Foreskin melanocyte (primary cell): ENCODE measurements at places on chromosomes 7 and 10.

- no peak for DNase-seq
These were observed 18.6 kb upstream of the SMO start for GRCh38 chr7:129169686-129170440.

- DNase-seq: no peak
These were observed 75.9 kb downstream of the HIBADH start for GRCh38 chr7:27586825-27587224.

DNA sequence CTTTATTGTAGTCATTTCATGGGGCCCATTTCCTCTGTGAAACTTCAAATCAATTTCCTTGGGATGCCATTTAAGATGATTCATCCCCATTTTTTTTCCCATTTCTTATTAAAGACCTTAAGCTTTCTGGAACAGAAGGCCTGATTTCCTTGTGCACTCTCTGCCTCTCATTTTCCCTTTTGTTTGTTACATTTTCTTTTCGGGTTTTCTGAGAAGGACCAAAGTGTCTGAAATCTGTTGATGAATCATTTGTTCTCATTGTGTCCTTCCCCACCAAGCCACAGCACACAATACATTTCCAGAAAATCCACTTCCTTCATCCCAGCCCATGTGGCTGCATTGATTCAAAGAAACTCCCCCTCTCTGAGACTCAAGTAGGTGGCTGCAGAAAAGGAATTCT lies 372.4 kb downstream of the SFMBT2 start:
- DNase-seq: peak; percentile 15

DNA sequence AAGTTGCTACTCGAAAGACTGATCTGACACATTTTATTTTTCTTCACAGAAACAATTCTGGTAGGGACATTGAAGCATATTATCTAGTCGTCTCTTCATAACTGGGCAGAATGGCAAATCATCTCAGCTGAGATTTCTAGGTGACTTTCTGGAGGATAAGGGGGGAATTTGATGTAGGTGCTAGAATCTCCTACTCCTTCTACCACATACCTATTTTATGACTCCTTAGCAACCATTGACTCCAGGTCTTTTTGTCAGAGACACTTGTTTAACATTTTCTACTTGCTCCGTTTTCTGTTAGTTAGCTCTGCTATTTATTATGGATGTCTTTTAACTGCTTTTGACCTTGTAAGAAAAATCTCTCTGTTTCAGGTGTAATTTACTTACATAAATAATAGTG lies 380.9 kb upstream of the SEMA3C start:
- DNase-seq: no peak

DNA sequence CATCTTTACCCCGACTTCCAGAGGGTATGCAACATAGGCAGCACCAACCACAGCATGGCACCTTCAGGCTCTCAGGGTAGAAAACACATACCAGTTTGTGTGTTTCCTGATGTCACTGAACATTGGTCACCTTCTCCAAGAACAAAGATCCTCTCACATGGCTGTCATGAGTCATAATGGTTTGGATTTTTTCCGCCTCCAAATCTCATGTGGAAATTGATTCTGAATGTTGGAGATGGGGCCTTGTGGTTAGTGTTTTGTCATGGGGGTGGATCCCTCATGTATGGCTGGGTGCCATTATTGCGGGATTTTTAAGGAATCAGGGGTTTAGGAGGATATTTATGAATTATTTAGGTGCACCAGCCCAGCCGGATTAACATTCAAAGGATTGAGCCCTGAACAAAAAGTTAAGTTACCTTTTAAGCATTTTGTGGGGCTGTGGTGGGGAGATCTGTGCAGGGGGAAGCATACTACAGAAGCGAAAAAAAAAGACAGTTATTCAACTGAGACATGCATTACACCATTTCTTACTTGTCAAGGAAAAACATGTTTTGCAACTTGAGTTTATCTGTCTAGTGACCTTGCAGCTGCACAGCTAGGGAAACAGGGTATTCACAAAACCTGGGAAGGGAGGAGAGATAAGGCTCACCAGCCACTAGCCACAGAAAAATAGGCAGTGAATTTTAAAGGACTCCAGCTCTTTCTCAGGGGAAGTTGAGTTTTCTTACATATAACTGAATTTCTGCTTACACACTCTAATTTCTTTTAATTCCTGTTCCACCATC lies 774.1 kb upstream of the AUTS2 start:
- peak; percentile 12 for DNase-seq
